Ureter (tissue), 1 donor: ENCODE measurements at places on chromosomes 6 and 20. TPM values are rescaled to one million over a fixed set of nuclear protein-coding genes. Genes with fewer than 3 reads are reported as not detected.

Gene SEC23B
- total RNA-seq, result 63.2 TPM

Gene PTK6
- total RNA-seq, result 55.1 TPM

Gene GMNN
- 67.5 TPM for total RNA-seq

Gene DNAH8
- 0.13 TPM for total RNA-seq

Gene TPD52L2
- 85.4 TPM for total RNA-seq

Gene HCRTR2
- total RNA-seq, result not detected

Gene SLC44A4
- 79.8 TPM for total RNA-seq

Gene EIF2S2
- 65.3 TPM for total RNA-seq

Gene NFYA
- total RNA-seq, result 33.2 TPM

Gene IL17A
- total RNA-seq, result not detected

Gene POPDC3
- not detected for total RNA-seq

Gene TIAM2
- 12.8 TPM for total RNA-seq

Gene EEF1A2
- 20.2 TPM for total RNA-seq

Gene CDC40
- 30.4 TPM for total RNA-seq

Gene DACT2
- 0.94 TPM for total RNA-seq

Gene MAD2L1BP
- total RNA-seq, result 27.2 TPM

Gene AKAP12
- 52.4 TPM for total RNA-seq

Gene SLC52A3
- 19.1 TPM for total RNA-seq

Gene C20orf144
- total RNA-seq, result not detected

Gene SOBP
- total RNA-seq, result 12.6 TPM

Gene SOX18
- total RNA-seq, result 28.1 TPM

Gene KHDRBS2
- total RNA-seq, result 0.89 TPM

Gene PRDM1
- total RNA-seq, result 18.2 TPM

Gene SPO11
- total RNA-seq, result not detected

Gene RAET1G
- total RNA-seq, result 5.2 TPM

Gene MLN
- total RNA-seq, result not detected

Gene LST1
- 6.7 TPM for total RNA-seq

Gene PRICKLE4
- 14.2 TPM for total RNA-seq

Gene FAM217A
- total RNA-seq, result not detected

Gene BPIFA1
- not detected for total RNA-seq

Gene TRIM31
- 0.78 TPM for total RNA-seq

Gene CLIC1
- total RNA-seq, result 276 TPM

Gene NNAT
- 0.52 TPM for total RNA-seq
